NCI-H2171 (cell line): ENCODE measurements at places on chromosomes 13 and 19.

GRCh38 chr13:22218797-22219196 is 547.9 kb downstream of the FGF9 start:
- no peak for DNase-seq

DNA sequence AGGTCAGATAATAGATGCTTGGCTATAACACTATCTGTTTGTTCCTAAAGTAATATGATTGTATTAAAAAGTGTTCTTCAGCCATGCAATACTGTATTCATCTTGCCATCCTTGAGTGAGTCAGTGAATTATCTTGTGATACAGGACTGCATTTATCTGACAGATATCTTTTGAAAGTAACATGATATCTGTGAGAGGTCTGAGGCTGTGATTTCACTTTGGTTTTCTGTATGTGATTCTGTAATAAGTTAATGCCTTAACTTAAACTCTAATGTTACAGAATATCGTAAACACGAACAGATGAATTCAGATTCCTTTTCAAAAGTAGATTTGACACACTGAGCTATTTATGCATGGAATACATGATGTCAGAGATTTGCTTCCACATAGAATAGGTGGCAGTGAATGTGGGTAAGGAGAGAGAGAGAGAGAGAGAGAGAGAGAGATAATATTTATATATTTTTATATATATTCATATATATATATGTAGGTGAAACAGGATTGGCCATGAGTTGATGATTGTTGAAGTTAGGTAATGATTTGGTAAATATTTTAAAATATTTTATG is 97.9 kb upstream of the RNF113B start:
- no peak for DNase-seq

DNA sequence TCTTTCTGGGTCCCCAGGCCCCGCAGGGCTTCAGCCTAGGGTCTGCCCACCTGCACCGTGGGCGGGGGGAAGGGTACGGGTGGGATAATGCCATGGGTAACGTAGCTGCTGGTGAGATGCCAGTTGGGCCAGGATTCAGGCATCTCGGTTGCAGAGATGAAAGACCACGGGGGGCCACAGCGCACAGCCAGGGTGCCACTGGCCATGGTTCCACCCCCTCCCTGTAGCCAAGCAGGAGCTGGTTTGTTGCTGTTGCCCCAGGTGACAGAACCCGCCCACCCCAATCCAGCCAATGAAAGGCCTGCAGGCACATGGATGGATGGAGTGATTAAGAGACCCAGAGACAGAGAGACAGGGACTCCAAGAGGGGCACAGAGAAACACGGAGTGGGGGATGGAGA is 1.0 kb upstream of the CGB7 start:
- no peak for DNase-seq

DNA sequence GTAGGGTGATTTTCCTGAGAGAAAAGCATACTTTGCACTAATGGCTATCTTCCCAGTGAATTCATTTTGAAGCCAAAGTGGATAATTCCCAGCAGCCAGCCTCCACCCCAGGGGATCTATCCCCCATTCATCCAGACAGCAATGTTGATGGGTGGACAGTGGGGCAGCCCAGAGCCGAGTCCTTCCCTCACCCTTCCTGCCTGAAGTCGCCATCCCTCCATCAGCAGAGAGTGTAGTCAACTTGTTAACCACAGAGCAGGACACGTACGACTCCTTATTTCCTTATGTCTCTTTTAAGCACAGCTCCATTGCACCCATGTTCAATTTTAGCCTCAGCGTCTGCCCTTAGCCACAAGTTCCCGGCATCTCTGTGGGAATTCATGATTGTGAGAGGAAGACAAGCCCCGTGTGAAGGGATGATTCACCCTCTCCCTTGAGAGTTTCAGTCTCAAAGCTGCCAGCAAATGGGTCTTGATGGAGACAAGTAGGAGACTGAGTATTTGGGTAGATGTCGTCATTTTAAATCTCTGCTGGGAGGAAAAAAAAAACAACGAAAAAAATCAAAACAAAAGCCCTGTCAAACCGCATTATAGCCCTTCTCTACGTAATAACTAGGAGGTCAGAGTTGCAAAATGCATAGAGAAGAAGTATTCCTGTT is 58.3 kb upstream of the MEDAG start:
- DNase-seq: no peak

GRCh38 chr13:113373811-113374485 is 10.0 kb upstream of the GRTP1 start:
- DNase-seq: no peak

- DNase-seq: no peak
Observed at GRCh38 chr13:58876473-58876872, 1244.9 kb downstream of the PCDH17 start.

GRCh38 chr13:23572836-23573235 is 2.6 kb downstream of the TNFRSF19 start:
- no peak for DNase-seq
